Motor neuron (in vitro differentiated cells): ENCODE measurements at places on chromosomes 3 and 15. TPM values are rescaled to one million over a fixed set of nuclear protein-coding genes. Genes with fewer than 3 reads are reported as not detected.

The PRSS50 gene
- 0.15 and 0.21 TPM in 2 replicates for total RNA-seq

The ALS2CL gene
- total RNA-seq: 0.49 and 1.1 TPM in 2 replicates

The CDHR4 gene
- total RNA-seq: not detected in 2 replicates

The RBPMS2 gene
- 0.83 and 0.90 TPM in 2 replicates for total RNA-seq

The ZDHHC19 gene
- total RNA-seq: 0.33 and 0.56 TPM in 2 replicates

The TMCO5A gene
- total RNA-seq: 0.14 and 0.17 TPM in 2 replicates

The CASR gene
- 0.58 and 1.1 TPM in 2 replicates for total RNA-seq

The TEX9 gene
- 9.6 and 11.0 TPM in 2 replicates for total RNA-seq

The SUCNR1 gene
- total RNA-seq: 20.3 and 40.7 TPM in 2 replicates

The C2CD4B gene
- not detected in 2 replicates for total RNA-seq

GRCh38 chr3:43970351-43970750 is 271.3 kb upstream of the TOPAZ1 start:
- ATAC-seq: no peak

DNA sequence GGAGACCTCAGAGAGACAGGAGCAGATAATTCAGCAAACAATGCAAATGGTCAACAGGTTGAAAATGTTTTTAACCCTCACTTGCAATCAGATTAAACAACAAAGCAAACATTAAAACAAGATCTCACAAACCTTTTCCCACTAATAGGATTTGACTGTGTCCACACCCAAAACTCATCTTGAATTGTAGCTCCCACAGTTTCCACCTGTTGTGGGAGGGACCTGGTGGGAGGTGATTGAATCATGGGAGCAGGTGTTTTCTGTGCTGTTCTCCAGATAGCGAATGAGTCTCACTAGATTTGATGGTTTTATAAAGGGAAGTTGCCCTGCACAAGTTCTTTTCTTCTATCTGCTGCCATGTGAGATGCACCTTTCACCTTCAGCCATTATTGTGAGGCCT is 1.3 kb upstream of the LYSMD4 start:
- ATAC-seq: no peak

DNA sequence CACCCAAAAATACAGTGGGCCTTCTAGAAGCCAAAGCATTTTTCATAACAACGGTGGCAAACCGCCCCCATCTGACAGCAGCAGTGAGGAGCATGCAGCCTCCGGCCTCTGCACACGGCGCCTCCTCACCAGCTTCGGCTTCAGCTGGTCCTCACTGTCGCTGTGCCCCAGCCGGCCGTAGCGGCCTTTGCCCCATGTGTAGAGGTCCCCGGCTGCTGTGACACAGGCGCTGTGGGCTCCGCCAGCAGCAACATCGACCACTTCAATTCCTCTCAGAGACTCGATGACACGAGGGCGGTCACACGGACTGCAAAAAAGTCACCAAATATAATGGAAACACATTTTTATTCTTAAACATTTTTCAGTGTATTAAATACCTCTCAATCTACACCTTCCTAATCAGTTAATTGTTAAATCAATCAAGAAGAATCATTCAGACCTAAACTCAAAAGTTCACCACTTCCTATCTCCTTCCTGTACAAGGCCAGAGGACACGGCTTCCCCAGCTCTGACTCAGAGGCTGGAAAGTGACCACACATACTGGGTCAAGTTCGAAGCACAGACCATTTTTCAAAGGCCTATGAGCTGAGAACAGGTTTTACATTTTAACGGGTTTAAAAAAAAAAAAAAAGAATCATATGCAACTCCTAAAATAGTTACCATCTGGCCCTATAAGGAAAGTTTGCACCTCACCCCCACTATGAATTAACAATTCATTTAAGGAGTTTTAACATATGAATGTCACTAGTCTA is 33.6 kb upstream of the OCA2 start:
- no peak for ATAC-seq

DNA sequence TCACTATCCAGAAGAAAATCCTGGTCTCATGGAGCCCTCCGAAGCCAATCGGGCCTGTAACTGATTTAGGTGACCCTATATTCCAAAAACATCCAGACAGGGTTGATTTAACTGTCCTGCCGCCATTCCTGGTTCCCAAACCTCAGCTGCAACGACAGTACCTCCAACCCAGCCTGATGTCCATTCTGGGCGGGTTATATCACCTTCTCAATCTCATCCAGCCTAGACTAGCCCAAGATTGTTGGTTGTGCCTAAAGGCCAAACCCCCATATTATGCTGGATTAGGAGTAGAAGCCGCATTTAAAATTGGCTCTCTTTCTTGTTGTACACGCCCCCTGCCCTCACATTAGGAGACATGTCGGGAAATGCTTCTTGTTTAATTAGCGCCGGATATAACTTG is 36.7 kb downstream of the ZBTB11 start:
- ATAC-seq: no peak

DNA sequence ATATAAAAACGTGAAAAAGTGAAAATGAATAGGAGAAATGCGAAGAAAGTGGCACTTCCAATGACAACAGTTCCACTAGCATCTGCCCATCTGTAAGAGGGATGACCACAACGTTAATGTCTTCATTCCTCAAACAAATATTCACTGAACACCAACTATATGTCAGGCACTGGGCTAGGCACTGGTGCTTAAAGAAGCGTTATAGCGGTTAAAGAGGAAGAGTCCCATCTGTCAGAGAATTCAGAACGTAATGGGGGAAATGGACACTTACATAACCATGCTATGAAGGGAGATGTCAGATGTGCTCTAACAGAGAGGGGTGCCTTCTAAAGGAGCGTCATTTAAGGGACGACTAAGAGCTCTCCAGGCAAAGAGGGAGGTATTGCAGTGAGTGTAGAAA is 8.2 kb downstream of the RUBCN start:
- no peak for ATAC-seq

- ATAC-seq: no peak
Measured at GRCh38 chr15:70833861-70834765, 19.8 kb downstream of the LARP6 start.

DNA sequence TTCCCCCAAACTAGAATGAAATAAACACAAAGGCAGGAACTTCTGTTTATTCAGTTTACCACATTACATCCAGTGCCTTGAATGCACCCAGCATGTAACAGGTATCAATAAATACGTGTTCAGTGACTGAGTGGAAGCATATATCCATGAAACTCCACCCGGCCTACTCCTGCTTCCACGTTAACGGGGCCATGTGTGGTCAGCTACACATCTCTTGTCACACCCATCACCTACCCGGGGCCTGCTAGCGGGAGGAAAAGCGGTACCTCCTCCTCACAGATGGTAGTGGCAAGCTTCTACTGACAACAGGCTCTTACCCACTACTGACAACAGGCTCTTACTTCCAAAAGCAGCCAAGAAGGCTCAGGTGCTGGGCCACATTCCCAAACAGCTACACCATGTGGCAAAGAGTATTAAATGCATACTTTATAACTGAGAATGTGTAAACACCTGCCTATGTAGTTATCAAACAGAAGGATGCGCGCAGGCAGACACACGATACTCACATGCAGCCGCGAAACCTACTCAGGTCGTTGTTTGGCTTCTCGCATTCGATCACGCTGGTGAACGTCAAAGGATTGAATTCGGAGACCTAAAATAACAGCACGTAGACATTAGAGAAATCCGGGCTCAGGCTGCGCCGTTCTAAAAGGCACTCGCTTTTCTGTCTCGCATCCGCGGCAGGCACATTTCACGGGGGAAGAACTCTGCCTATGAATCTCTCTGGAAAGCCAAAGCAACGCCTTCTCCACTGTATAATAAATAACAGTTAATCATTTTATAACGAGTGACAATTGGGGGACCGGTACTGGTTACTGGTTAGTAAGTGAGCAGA is 127.4 kb downstream of the ATP10A start:
- no peak for ATAC-seq

- ATAC-seq: no peak
Measured at GRCh38 chr3:144524531-144524930, 552.9 kb downstream of the DIPK2A start.

- no peak for ATAC-seq
Measured at GRCh38 chr15:48833526-48834239, 22.8 kb upstream of the CEP152 start.

DNA sequence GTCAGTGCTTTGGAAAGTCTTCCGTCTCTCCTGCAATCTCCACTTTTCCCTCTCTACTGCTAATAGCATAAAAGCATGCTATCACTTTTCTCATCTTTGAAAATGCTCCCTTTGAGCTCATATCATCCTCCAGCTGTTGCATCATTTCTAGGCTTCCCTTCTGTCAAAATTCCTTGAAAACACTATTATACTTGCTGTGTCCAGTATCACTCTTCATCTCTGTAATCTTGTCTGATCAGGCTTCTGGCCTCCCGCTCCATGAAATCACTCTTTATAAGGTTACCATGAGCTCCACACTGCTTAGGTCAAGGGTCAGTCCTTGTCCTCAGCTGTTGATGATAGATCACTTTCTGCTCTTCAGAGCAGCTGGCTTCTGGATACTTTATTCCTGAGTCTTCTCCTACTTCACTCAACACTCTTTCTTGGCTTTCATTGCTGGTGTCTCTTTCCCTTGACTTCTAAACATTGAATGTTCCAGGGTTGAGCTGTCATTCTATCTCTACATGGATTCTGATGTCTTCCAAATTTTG is 50.9 kb upstream of the SPTSSB start:
- ATAC-seq: no peak

DNA sequence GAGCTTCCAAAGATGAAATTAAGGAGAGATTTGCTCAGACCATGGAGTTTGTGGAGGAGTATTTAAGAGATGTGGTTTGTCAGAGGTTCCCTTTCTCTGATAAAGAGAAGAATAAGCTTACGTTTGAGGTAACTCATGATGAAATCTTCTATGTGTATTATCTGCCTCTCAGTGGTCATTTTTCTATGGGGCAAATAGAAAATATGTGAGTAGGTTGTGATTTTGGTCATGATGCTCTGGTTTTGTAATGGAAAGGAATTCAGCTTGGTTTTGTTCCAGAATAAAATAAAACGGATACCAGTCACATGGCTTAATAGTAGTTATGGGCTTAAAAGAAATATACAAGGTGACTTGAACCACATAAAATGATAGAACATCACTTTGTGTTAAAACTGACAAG is 181.1 kb downstream of the ITPR1 start:
- ATAC-seq: no peak

GRCh38 chr3:153785901-153786300 is 335.3 kb upstream of the ARHGEF26 start:
- ATAC-seq: no peak

GRCh38 chr15:41927536-41927935 is 33.7 kb upstream of the SPTBN5 start:
- no peak for ATAC-seq

- ATAC-seq: peak; percentile 95
Measured at GRCh38 chr15:58475573-58476524, 44.1 kb downstream of the LIPC start.

DNA sequence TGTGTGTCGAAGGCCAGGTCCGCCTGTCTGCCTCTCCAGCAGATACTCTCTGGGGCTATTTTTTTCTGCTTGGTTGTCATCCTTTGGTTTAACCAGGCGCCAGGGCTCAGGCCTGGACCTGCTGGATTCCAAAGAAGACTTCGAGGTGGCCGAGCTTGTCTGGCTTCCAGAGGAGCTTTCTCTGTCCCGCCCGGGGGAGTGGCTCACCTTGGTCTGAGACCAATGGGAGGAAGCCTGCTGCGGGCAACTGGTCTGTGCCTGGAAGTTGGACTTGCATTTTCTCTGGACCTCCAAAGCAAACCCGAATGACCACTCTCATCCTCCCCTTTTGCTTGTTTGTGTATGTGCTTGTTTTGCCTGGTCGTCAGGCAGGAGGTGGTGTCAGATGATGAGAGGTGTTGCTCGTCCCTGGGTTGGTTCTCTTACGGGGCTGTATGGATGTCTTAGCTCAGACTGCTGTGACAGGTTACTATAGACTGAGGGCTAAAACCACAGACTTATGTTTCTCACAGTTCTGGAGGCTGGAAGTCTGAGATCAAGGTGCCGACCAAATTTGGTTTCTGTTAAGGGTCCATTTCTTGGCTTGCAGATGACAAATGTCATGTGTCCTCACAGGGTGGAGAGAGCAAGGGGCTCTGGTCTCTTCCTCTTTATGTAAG is 19.3 kb downstream of the IGF1R start:
- no peak for ATAC-seq

- peak; percentile 65 for ATAC-seq
Measured at GRCh38 chr3:58568572-58569286, 8.5 kb downstream of the FAM107A start.

- no peak for ATAC-seq
Measured at GRCh38 chr3:76576201-76576600, 463.7 kb upstream of the ROBO2 start.

DNA sequence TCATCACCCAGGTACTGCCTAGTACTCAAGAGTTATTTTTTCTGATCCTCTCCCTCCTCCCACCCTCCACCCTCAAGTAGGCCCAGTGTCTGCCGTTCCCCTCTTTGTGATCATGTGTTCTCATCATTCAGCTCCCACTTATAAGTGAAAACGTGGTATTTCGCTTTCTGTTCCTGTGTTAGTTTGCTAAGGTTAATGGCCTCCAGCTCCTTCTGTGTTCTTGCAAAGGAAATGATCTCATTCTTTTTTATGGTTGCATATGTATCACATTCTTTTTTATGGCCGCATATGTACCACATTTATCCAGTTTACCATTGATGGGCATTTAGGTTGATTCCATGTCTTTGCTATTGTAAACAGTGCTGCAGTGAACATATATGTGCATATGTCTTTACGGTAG is 8.2 kb upstream of the GANC start:
- ATAC-seq: no peak

DNA sequence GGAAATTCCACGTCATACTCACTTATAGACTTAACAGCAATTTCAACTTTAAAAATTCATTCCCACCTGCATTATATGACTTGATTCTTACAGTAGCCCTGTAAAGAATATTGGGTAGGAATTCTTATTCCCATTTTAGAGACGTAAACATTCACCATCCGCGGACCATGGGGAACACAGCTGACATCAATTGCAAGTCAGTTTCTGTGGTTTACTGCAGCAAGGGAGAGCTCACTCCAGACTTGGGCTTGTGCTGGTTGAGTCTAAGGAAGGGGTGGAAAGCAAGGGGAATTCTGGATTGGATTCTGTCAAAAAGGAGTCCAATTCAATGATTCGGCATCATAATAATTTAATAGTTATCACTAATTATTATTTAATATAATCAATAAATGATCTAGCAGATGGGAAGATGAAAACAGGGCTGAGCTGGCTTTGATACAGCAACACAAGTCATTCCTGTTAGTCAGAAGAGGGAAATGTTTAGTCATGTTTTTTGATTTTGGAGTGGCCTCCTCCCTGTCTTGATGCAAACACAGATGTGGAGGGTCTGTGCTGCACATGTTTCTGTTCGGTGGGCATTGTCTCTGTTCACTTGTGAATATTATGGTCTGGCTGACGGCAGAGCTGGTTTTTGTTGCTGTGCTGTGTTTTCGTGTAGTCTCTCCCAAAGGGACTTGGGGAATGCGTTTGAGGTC is 9.7 kb downstream of the LIPC start:
- peak; percentile 60 for ATAC-seq

- ATAC-seq: no peak
Measured at GRCh38 chr3:151604891-151605290, 128.8 kb upstream of the AADACL2 start.
